ENCODE measurements at places on chromosomes 1 and 21. TPM values are rescaled to one million over a fixed set of nuclear protein-coding genes. Genes with fewer than 3 reads are reported as not detected.

The CD84 gene
- 16.2 TPM for total RNA-seq

GRCh38 chr1:32507021-32507420, 32.2 kb upstream of the ZBTB8A start:
- no peaks in the 10 kb centered on the region for H3K36me3 ChIP-seq
- H3K4me1 ChIP-seq = no peaks in the 10 kb centered on the region
- H3K27ac ChIP-seq = no peak overlapping the region
- peaks cover 23% of the 10 kb centered on the region for H3K27me3 ChIP-seq
- H3K4me3 ChIP-seq = no peak overlapping the region
- no peak for DNase-seq

- H3K27me3 ChIP-seq = no peaks in the 10 kb centered on the region
- no peak overlapping the region for H3K4me3 ChIP-seq
- H3K27ac ChIP-seq = no peak overlapping the region
- peaks cover 25% of the 10 kb centered on the region for H3K36me3 ChIP-seq
- H3K4me1 ChIP-seq = peaks cover 68% of the 10 kb centered on the region
- DNase-seq = no peak
Observed at GRCh38 chr1:39269791-39270342, 65.4 kb downstream of the MACF1 start.

- H3K4me1 ChIP-seq = peaks cover 23% of the 10 kb centered on the region
- H3K27me3 ChIP-seq = peaks cover 8% of the 10 kb centered on the region
- H3K4me3 ChIP-seq = no peak overlapping the region
- DNase-seq = no peak
Observed at GRCh38 chr1:235637756-235638534, 11.6 kb downstream of the GNG4 start.

- no peaks in the 10 kb centered on the region for H3K27me3 ChIP-seq
- H3K4me1 ChIP-seq = no peaks in the 10 kb centered on the region
- no peak overlapping the region for H3K27ac ChIP-seq
- DNase-seq = no peak
Observed at GRCh38 chr1:73943270-73943669, 254.7 kb downstream of the LRRIQ3 start.

- no peaks in the 10 kb centered on the region for H3K4me1 ChIP-seq
- H3K27me3 ChIP-seq = peaks cover 8% of the 10 kb centered on the region
- DNase-seq = no peak
Observed at GRCh38 chr21:38277501-38278131, 20.8 kb downstream of the KCNJ15 start.

GRCh38 chr1:108113496-108113895, 86.6 kb downstream of the SLC25A24 start:
- H3K36me3 ChIP-seq = no peaks in the 10 kb centered on the region
- H3K4me3 ChIP-seq = no peak overlapping the region
- DNase-seq = no peak
- peaks cover 5% of the 10 kb centered on the region for H3K4me1 ChIP-seq
- H3K27me3 ChIP-seq = no peaks in the 10 kb centered on the region
